PC-3 (cell line): ENCODE measurements at places on chromosomes 6 and 20. TPM values are rescaled to one million over a fixed set of nuclear protein-coding genes. Genes with fewer than 3 reads are reported as not detected.

DNA sequence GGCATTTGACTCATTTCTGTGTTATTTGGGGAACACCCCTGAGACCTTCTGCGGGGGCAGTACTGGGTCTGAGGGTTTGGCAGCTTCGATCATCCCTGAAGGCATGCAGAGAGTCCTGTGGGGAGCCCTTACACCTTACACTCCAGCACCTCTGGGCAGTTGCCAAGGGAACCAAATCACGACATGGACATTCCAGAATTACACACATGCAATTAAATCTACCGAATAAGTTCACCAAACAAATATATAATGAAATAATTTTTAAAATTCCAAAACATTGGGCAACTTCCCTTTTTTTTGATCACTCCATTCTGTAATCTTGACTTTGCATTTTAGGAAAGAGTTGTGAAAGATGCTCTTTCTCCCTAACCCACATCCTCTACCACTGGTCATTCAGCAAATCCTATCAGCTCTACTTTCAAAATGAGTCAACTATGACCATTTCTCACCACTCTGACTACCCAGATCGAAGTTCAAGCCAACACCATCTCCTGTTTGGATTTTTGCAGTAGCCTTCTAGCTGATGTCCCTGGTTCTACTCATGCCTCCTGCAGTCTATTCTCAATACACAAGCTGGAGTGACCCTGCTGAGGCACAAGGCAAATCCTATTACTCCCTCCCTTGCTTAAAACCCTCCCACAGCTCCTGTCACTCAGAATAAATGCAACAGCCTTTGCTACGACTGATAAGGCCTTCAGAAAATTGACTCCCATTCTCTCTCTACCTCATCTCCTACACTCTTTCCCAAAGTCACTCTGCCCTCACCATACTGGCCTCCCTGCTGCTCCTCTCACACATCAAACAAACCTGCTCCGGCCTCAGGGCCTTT, 533.3 kb downstream of the HACE1 start:
- H3K27me3 ChIP-seq, result no peaks in the 10 kb centered on the region
- 0 out of 2 replicates have a peak overlapping the region, but pooled peaks have one; percentile 3 for H3K27ac ChIP-seq
- H3K4me3 ChIP-seq, result peak overlapping the region; percentile 34
- H3K4me1 ChIP-seq, result peaks cover 10% of the 10 kb centered on the region; the same call in 1 of the 2 replicates
- H3K36me3 ChIP-seq, result no peaks in the 10 kb centered on the region
- peak; percentile 69 for DNase-seq

GRCh38 chr6:132764370-132764769, 6.7 kb upstream of the VNN2 start:
- H3K4me1 ChIP-seq, result peaks cover 14% of the 10 kb centered on the region
- H3K4me3 ChIP-seq, result no peak overlapping the region
- H3K27me3 ChIP-seq, result no peaks in the 10 kb centered on the region
- peak overlapping the region; percentile 54 for H3K27ac ChIP-seq

DNA sequence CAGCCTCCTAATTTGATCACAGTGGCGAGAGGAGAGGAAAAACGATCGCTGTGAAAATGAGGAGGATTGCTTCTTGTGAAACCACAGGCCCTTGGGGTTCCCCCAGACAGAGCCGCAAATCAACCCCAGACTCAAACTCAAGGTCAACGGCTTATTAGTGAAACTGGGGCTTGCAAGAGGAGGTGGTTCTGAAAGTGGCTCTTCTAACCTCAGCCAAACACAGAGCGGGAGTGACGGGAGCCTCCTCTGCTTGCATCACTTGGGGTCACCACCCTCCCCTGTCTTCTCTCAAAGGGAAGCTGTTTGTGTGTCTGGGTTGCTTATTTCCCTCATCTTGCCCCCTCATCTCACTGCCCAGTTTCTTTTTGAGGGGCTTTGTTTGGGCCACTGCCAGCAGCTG, 28.7 kb downstream of the SAYSD1 start:
- H3K27me3 ChIP-seq, result peaks cover 72% of the 10 kb centered on the region
- H3K4me3 ChIP-seq, result no peak overlapping the region
- no peak for DNase-seq
- H3K4me1 ChIP-seq, result no peaks in the 10 kb centered on the region
- H3K27ac ChIP-seq, result no peak overlapping the region
- H3K36me3 ChIP-seq, result no peaks in the 10 kb centered on the region

GRCh38 chr20:58531063-58531462, 15.9 kb upstream of the APCDD1L start:
- H3K4me3 ChIP-seq, result no peak overlapping the region
- DNase-seq, result no peak
- H3K36me3 ChIP-seq, result peaks cover 18% of the 10 kb centered on the region; the same call in 1 of the 2 replicates
- H3K27me3 ChIP-seq, result no peaks in the 10 kb centered on the region
- no peaks in the 10 kb centered on the region for H3K4me1 ChIP-seq
- H3K27ac ChIP-seq, result no peak overlapping the region

GRCh38 chr6:124974771-124975377, 12.6 kb downstream of the RNF217 start:
- H3K27ac ChIP-seq, result 0 out of 2 replicates have a peak overlapping the region, but pooled peaks have one; percentile 6
- peaks cover 18% of the 10 kb centered on the region for H3K4me1 ChIP-seq
- no peaks in the 10 kb centered on the region for H3K27me3 ChIP-seq

- no peaks in the 10 kb centered on the region for H3K4me1 ChIP-seq
- DNase-seq, result peak; percentile 9
- peaks cover 78% of the 10 kb centered on the region for H3K27me3 ChIP-seq
- H3K4me3 ChIP-seq, result no peak overlapping the region
- no peaks in the 10 kb centered on the region for H3K36me3 ChIP-seq
Measured at GRCh38 chr20:20228351-20228750, 139.6 kb upstream of the INSM1 start.

DNA sequence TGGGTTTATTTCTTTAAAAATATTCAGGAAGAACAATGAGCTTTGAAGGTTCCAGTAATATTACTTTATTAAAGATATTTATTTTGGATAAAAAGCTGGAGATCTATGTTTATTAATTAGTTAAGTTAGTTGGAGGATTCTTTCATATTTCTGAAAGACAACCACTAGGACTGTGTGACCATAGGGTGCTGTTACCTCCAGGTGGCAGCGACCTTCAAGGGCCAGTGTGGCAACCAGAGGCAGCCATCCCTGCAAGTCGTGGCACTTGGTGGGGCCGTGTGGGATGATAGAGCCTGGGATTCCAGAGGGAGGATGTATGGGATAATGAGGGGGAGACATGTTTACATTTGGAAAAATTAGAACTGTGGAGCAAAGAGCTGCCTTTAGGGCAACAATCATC, 95.5 kb upstream of the SCP2D1 start:
- no peaks in the 10 kb centered on the region for H3K36me3 ChIP-seq
- no peaks in the 10 kb centered on the region for H3K27me3 ChIP-seq
- no peak overlapping the region for H3K27ac ChIP-seq
- DNase-seq, result no peak

GRCh38 chr6:117505311-117505710, 22.8 kb downstream of the DCBLD1 start:
- H3K4me3 ChIP-seq, result no peak overlapping the region
- no peaks in the 10 kb centered on the region; the same call in 1 of the 2 replicates for H3K4me1 ChIP-seq
- H3K27me3 ChIP-seq, result no peaks in the 10 kb centered on the region
- no peaks in the 10 kb centered on the region; the same call in none of the 2 replicates for H3K36me3 ChIP-seq
- no peak overlapping the region for H3K27ac ChIP-seq
- DNase-seq, result no peak

DNA sequence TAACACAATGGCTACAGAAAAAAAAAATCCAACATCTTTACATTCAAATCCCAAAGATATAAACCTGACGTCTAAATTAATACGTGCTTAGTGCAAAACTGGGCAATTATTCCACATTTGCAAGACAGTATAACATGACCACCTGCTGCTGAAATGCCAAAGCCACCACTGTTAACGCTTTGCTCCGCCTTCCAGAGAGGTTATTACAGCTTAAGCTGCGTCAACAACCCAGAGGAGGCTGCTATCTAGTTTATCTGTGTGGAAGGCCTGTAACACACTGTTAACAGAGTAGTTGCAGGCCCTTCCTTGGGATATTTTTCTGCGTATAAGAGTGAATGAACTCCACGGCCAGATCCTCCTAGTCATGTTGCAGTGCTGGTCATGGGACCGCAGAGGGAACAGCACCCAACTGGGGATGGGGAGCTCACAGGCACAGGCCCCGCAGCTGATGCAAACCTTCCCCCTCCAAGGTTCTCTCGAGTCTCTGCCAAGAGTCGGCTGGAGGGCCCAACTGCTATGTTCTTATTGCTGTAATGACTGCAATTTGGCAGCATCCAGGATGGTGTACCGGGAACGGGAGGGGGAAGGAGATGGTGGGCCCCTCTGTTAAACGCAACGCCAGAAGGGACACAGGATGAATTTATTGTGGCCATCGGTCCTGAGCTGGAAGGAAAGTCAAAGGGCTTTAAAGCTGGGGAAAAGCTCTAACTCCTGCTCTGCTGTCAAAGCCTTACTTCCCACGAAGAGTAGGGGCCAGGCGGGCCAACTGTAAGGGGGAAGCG, 993 bp upstream of the NCOA7 start:
- peaks cover 39% of the 10 kb centered on the region for H3K4me1 ChIP-seq
- H3K27me3 ChIP-seq, result no peaks in the 10 kb centered on the region
- H3K4me3 ChIP-seq, result peak overlapping the region; percentile 91
- DNase-seq, result no peak

DNA sequence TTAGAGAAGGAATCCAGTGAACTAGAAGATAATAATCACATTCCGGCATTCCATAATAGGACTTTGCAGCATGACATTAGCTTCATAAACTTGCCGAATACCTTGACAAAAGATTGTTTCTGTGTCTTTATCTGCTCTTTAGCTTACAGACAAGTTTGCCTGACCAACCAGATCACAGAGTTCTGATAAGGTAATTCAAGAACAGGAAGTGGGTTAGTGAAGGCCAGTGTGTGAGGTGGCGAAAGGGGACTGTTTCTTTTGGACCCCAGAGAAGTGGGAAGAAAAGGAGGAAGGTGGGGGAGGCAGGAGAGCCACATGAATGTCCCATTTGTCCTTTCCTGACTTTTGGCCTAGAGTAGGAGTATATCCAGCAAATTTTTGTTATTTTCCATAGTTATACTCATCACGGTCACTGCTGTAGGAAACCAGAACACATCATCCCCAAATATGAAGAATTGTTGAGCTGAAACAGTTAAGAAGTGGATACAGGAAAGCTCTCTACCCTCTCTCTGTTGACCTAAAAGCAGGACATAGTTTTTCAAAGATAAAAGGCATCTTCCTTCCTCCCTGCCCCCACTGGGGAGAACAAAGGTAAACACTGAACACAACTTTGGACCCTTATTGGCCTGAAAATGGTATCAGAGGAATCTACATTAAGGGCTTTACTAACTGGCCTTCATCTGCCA, 72.4 kb upstream of the TNFAIP3 start:
- H3K4me3 ChIP-seq, result no peak overlapping the region
- H3K27ac ChIP-seq, result no peak overlapping the region
- H3K36me3 ChIP-seq, result no peaks in the 10 kb centered on the region
- DNase-seq, result no peak
- H3K27me3 ChIP-seq, result no peaks in the 10 kb centered on the region
- no peaks in the 10 kb centered on the region for H3K4me1 ChIP-seq

DNA sequence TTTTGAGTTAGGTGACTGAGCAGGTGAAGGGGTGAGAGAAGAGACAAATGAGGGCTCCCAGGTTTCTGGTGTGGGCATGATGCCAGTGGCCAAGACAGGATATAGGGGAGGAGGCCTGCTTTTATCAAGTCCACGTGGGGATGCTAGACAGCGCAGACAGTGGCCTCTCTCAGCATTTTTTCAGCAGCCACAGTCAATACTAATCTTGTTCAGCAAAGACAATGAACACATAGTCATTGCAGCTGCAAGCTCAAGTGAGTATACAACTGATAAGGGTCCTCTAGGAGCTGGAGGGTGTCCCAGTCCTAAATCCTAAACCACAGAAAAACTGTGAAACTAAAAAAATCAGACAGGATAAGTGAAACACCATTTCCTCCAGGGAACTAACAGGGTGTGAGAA, 48.6 kb downstream of the UQCC1 start:
- H3K36me3 ChIP-seq, result peaks cover 28% of the 10 kb centered on the region

DNA sequence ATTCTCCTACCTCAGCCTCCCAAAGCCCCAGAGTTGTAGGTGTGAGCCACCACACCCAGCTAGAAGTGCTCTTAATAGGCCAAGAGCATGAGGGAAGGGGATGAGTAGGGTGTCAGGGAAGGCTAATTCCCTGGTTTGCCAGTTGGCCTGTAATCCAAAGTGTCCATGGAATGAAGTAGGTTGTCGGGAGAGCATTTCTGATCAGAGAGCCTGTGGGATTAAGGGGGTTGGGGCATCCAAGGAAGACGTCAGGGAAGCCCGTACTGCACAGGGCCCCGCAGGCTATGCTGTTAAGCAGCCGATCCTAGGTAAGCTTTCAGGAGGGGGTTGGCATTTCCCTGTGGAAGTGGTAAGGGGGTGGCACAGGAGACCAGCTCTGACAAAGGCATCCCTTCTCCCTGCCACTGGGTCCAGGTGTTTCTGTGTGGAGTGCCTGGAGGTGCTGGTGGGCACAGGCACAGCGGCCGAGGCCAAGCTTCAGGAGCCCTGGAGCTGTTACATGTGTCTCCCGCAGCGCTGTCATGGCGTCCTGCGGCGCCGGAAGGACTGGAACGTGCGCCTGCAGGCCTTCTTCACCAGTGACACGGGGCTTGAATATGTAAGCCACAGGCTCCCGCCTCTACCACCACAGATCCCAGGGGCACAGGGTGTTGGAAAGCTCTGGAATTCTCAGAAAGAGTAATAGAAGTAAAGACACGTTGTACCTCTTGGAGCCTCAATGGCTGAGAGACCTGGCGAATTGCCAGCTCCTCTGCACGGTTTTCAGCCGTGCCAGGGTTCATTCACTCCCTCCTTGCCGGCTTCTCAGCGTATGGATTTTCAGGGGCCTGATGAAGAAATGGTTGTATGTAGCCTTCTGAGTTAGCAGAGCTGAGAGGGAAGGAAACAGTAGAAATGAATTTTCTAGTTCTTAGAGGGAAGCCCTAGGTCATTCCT, 21.4 kb upstream of the MAPRE1 start:
- H3K27ac ChIP-seq, result no peak overlapping the region
- no peak for DNase-seq

DNA sequence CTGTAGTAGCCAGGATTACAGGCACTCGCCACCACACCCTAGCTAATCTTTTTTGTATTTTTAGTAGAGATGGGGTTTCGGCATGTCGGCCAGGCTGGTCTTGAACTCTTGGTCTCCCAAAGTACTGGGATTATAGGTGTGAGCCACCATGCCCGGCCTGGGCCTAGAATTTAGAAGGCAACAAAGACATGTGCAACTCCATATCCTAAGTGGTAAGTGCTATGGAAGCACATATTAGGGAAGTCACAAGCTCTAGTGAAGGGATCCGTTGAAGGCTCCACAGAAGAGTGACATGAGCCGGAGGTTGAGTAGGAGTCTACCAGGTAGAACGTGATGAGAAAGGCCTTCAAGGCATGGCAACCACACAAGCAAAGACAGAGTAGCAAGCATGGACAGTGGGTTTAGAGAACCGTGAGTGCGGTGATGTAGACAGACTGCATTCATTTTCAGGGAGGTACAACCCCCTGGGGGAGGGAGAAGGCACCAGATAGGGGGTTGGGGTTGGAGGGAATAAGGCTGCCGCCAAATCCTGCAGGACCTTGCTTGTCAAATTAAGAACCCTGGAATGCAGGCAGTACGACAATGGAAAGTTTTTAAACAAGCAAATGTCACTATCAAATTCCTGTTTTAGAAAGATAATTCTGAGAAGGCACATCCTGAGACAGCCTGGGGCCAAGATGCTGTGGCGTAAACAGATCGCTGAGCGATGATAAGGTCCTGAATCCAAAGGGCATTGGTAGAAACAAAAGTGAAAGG, 50.2 kb downstream of the ARHGAP18 start:
- H3K27me3 ChIP-seq, result no peaks in the 10 kb centered on the region
- no peaks in the 10 kb centered on the region for H3K36me3 ChIP-seq
- no peaks in the 10 kb centered on the region for H3K4me1 ChIP-seq

The RBBP8NL gene
- total RNA-seq, result 9.3 and 9.4 TPM in 2 replicates

The PGC gene
- not detected in 2 replicates for total RNA-seq

The GABRR1 gene
- not detected in 2 replicates for total RNA-seq

The SEMG2 gene
- total RNA-seq, result not detected in 2 replicates

The IMPG1 gene
- not detected in 2 replicates for total RNA-seq

The WTAP gene
- total RNA-seq, result 50.8 and 54.5 TPM in 2 replicates

The HSPA12B gene
- not detected in 2 replicates for total RNA-seq

The DIDO1 gene
- total RNA-seq, result 33.2 and 40.4 TPM in 2 replicates

The PRSS35 gene
- 1.7 and 3.2 TPM in 2 replicates for total RNA-seq
